ENCODE measurements at places on chromosomes 16 and 17.

GRCh38 chr17:58284613-58285421 is 4.1 kb upstream of the MPO start:
- DNase-seq: no peak

DNA sequence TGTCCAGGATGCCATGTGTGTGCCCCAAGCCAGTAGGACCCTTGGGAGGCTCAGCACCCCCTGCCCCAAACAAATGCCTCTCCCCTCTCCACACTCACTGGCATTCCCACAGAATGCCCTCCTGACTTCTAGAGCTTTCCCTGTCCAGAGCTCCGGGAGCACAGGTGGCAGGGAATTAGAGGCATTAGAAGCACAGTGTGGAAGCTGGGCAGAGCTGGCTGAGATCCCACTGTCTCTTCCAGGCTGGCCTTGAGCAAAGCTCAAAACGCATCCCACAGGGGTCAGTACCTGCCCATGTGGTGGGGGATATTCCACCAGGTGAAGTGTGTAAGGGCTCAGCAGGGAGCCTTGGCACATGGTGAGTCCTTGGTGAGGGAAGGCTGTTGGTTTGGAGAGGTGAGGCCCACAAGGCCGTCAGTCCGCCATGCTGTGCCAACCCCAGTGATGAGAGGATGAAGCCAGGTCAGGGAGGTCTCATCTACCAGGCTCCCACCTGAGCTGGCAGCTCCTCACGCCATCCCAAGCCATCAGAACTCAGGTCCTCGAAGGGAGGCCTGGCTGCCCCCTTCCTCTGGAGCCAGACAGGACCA is 18.1 kb downstream of the ENDOV start:
- DNase-seq: no peak

DNA sequence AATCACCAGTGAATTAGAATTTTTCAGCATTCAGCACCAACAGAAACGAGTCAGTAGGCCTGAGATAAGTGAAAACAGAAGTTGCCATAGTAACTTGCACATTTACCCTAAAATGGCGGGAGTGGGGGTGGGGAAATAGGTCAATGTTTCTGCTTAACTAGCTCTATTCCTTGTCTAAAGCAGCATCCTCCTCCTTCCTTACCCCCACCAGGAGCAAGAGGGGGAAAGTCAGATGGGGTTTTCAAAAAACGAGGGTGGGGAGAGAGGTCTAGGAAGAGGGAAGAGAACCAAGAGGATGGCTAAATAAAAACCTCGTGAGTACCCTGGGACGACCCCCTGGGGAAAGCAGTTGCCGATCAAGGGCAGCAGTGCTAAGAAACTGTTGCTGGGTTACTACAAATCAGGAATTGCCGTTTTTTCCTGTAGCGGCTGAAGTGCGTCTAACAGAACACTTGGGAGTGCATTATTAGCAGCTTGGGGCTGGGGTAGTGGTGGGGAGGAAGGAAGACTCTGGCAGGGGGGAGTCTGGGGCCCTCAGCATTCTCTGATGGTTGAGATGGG is 34.4 kb upstream of the MNT start:
- DNase-seq: no peak

GRCh38 chr17:57631871-57632270 is 113.2 kb downstream of the CCDC182 start:
- no peak for DNase-seq

DNA sequence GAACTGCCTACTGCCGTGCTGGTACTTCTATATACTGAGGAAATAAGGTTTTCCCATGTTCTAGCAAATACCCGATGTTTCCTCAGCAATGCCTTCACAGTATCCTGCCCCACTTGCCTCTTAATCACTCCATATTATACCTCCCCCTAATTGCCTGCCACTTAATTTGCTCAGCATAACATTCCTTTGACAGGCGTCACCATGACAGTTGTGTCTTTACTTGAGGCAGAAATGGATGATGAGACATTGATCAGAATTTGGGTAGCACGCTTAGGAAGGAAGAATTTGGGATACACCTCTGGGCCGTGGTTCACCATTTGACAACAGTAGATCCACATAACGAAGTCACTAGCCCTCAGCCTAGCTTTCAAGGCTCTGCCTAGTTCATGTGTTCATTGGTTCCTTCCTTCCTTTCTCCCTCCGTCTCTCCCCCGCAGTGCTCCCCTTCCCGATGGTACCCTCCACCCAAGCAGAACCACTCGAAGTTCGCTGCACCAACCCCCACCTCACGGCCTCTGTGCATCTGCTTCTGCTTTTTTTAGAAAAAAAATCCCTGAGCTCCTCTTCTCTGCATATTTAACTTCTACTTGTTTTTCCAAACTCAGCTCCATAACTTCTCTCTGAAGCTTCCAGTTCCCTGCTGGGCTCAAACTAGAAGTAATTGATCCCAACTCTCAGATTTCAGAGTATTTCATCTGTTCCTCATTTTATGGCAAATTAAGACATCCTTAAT is 19.4 kb downstream of the IQCK start:
- DNase-seq: no peak

DNA sequence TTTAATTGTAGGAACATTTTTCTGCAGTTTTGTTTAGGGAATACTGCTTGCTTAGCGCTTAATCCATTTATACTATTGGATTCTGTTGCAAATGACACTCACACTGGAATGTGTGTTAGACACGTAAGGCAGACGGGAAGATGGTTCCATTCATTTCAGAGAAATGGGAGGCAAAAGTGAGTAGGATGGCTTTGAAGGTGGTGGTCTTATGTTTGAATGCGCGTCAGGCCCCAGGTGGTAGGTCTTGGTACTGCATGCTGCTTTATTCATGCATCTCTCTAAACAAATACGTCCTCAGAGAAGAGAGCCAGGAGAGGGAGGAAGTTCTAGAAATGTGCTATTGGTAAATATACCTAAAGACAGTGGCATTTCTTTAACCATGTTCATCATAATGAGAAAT is 997.6 kb upstream of the RBFOX1 start:
- DNase-seq: peak; percentile 42

GRCh38 chr17:81926451-81927151 is 934 bp downstream of the MAFG start:
- DNase-seq: peak; percentile 78

DNA sequence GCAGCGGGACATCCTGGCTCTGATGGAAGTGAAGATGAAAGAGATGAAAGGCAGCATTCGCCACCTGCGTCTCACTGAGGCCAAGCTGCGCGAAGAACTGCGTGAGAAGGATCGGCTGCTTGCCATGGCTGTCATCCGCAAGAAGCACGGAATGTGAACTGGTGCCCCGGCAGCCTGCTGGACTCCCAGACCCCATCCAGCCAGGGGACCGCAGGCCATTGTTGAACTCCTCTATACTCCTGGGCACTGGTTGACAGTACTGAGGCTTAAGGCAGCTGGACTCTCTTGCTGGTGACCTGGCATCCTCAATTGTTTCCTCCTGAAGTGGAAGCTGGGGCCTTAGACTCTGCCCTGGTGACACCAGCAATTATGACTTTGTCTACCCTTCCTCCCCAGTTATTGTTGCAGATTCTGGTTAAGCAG is 1.2 kb downstream of the THAP11 start:
- DNase-seq: peak; percentile 63

DNA sequence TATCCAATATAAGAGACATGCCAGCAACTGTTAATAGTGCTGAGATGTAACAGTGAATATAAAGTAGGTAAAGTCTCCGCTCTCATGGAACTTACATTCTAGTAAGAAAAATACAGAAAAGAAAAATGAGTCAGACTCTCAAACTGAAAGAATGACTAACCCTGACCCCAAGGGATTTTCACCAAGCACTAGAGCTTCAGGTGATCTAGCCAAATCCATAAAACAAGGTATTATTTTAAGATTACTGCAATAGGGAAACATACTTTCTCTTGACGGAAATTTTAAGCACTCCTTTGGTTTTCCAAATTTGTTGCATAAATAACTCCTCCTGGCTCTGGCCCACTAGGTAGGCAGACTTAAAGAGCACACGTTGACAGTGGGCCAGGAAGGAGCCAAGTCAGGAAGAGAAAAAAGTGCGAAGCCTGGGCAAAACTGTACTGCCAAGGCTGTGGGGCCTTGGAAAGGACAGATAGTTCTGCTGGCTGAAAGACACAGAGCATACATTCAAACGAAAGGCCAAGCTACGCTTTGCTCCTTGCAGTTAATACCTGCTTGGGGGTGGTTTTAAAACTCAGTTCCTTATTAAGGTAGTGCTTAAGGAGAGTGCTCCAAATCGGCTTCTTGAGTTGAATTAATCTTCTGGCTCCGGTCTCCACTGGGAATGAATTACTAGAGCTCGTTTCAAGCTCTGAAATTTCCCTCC is 1.4 kb downstream of the GOT2 start:
- peak; percentile 27 for DNase-seq

- DNase-seq: no peak
These were observed 6.2 kb downstream of the CCR7 start for GRCh38 chr17:40558890-40559563.

- no peak for DNase-seq
These were observed 121.1 kb downstream of the SLC39A11 start for GRCh38 chr17:72971226-72971880.

DNA sequence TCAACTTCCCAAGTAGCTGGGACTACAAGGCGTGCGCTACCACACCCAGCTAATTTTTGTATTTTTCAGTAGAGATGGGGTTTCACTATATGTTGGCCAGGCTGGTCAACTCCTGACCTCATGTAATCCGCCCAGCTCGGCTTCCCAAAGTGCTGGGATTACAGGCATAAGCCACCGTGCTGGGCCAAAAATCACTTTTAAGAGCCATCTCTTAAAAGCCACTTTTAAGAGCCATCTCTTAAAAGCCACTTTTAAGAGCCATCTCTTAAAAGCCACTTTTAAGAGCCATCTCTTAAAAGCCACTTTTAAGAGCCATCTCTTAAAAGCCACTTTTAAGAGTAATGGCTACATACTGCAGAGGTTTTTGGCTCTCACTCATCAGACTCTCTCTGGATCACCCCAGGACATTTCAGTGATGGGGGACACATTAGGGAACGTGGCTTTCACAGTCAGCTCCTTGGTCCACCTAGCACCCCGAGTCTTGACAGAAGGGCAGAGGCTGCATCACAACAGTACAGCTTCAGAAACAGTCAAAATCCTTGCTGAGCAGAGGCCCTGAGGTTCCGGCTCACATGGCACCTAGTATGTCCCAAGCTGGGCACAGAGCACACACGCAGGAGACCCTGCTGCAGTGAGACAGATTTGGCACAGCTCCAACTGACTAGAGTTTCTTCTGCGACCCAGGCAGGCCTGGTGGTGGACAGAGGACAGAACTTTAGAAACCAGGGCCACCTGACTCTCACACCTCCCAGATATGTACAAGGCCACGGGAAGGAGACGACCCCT is 23.6 kb downstream of the RANBP10 start:
- DNase-seq: no peak

GRCh38 chr16:31063843-31064611 is 10.0 kb downstream of the ZNF668 start:
- DNase-seq: no peak

GRCh38 chr17:68197091-68197996 is 50.5 kb upstream of the AMZ2 start:
- DNase-seq: peak; percentile 42

GRCh38 chr16:72877374-72878028 is 170.4 kb downstream of the ZFHX3 start:
- no peak for DNase-seq

GRCh38 chr17:19254651-19255050 is 17.5 kb downstream of the EPN2 start:
- DNase-seq: no peak

DNA sequence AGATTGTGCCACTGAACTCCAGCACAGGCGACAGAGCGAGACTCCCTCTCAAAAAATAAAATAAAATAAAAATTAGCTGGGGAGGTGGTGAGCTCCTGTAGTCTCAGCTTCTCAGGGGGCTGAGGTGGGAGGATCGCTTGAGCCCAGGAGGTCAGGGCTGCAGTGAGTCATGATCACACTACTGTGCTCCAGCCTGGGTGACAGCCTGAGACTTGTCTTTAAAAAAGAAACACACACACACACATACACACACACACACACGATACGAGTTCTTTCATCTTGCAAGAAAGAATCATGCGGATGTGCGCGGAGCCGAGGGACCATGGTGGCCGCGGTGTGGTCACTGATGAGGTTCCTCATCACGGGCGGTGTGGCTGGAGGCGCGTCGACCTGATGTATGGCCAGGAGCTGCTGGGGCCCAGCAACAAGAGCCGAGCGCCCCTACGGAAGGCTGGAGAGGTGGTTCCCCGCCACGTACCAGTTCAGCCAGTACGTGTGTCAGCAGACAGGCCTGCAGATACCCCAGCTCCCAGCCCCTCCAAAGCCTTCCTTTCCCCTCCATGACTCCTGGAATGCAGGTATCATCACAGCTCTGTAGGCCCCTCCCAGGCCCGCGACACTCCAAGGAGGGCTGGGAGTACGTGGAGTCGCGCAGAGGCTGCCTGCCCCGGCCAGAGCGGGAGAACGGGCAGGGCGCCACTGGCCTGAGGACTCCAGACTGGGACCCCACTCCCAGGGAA is 20.7 kb downstream of the NXN start:
- DNase-seq: no peak

- no peak for DNase-seq
These were observed 11.2 kb downstream of the PAM16 start for GRCh38 chr16:4339909-4340308.

DNA sequence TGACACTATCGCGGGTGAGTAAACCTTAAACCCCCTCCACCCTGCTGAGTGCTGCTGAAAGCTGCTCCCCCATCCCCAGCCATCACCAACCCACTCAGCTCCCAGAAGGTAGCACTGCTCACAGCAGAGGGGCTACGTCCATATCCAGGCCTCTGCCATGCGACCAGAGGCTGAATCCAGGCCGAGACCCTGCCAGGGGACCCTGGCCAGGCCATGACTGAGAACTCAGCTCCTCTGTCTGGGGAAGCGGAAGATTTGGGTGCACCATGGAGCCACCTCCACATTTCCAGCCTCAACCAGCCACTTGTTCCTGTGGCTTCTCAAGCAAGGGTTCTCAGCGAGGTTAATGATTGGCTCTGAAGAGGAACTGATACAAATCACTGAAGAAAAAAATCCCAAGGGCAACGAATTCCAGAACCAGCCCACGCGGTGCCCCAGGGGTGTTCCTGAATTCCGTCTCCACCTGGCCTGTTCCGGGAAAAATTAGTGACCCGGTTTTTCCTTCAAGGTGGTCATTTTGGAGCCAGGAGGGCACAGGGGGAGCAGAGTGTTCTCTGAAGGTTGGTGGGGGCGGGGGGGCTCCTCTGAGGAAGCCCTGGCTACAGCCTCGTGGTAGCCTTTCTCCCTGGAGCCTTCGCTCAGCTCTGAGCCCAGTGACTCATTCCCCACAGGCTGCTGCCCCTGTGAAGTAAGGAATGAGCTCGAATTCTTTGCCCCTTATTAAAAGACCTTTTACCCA is 9.3 kb upstream of the SLC16A5 start:
- no peak for DNase-seq

GRCh38 chr17:51045621-51046020 is 75.0 kb downstream of the SPAG9 start:
- DNase-seq: no peak

DNA sequence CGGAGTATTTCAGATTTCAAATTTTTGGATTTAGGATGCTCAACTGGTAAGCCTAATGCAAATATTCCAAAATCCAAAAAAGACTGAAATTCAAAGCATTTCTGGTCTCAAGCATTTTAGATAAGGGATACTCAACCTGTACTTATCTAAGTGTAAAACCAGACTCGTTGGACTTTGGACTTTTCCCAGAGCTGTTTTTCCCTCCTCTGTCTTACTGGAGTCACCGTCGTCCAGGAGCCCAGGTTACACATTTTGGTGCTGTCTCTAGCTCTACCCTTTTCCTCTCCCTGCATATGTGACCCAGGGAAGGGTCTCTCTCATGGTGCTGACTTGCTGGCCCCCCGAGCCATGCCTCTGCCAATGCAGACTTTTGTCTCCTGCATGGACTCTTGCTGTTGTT is 46.0 kb upstream of the MMP2 start:
- DNase-seq: no peak

- no peak for DNase-seq
These were observed 105.5 kb upstream of the AXIN2 start for GRCh38 chr17:65666876-65667321.

Measured in RPMI8226 (cell line).